Stimulated activated CD4-positive, alpha-beta T cell treated with anti-CD3 and anti-CD28 coated beads, Interleukin-1b, Interleukin-23, amount 100 ng/mL, for 24 hours (primary cell): ENCODE measurements at places on chromosomes 7 and 10.

DNA sequence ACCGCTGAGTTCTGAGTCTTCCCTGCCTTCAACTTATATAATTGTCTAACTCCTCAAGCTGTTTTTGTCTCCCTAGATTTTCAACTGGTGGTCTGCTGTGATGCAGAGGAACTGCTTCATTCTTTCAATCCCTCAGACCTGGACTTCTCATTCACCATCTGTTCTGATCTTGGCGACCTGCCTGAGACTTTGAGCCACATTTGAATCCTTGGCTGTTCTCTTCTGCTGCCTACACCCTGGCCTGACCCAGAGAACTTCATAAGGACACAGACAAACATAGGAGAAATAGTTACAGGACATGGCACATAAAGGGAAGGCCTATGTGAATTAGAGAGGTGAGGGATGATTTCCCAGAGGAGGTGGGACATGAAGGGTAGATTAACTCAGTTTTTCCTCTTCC is 326.7 kb downstream of the PTEN start:
- DNase-seq, result no peak

GRCh38 chr10:101258179-101258885 is 29.1 kb upstream of the LBX1 start:
- no peak for DNase-seq

- no peak for DNase-seq
Measured at GRCh38 chr10:43197834-43198681, 59.8 kb downstream of the CSGALNACT2 start.

- no peak for DNase-seq
Measured at GRCh38 chr7:44331682-44332081, 6.3 kb upstream of the CAMK2B start.

- no peak for DNase-seq
Measured at GRCh38 chr7:149766135-149766675, 7.2 kb downstream of the ZNF467 start.

DNA sequence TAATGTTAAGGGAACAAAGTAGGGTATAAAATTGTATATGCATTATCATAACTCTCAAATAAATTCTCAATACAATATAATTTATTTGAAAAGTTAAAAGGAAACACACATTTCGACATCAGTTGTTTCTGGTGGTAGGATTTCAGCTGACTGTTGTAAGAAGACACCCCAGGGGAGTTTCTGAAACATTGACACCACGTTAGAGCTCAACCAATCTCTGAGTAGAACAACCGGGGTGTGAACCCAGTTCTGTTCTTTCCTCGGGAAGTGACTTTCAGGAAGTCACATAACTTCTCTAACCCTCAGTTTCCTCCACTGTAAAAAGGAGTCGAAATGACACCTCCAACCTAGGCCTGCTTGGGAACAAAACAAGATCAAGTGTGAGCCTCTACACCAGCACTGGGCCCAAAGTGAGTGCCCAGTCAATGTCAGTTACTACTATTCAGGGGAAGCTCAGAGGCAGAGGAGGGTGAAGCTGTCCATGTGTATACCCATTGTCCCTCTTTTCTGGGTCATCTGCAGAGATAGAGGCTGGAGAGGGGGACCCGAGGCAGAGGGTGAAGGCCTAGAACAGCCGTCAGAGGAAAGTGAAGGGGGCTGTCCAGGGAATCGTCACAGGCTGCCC is 67.1 kb downstream of the AOAH start:
- DNase-seq, result no peak

DNA sequence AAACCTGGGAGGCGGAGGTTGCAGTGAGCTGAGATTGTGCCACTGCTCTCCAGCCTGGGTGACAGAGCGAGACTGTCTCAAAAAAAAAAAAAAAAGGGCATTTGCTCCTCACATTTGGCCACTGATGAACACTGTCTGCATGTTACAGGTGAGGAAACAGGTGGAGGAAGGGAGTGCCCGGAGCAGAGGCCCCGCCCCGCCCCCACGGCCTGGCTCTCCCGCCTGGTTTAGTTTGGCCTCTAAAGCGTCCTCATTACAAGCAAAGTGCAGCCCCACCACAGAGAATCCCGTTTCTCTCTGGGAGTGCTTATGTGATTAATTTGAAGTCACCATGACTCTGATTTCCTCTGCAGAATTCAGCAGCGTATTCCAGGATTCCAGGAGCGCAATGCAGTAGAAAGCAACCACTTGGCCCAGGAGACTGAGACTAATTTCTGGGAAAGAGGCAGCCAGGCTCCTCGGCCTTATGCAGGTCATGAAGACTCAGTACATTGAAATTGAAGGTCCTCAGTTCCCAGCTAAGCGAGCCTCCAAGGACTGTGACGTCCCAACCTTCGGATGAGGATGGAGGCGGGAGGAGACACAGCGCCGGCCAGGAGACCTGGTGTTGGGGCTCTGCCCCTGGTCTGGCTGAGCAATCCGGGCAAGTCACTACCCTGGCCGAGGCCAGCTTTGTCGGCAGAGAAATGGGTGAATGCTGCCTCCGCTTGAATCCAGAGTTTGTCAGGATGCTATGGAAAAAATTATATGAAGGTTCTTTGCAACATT is 44.7 kb downstream of the RBM17 start:
- no peak for DNase-seq

- no peak for DNase-seq
Measured at GRCh38 chr7:13949445-13949844, 40.0 kb downstream of the ETV1 start.

- no peak for DNase-seq
Measured at GRCh38 chr10:1133495-1134045, 77.4 kb downstream of the WDR37 start.

DNA sequence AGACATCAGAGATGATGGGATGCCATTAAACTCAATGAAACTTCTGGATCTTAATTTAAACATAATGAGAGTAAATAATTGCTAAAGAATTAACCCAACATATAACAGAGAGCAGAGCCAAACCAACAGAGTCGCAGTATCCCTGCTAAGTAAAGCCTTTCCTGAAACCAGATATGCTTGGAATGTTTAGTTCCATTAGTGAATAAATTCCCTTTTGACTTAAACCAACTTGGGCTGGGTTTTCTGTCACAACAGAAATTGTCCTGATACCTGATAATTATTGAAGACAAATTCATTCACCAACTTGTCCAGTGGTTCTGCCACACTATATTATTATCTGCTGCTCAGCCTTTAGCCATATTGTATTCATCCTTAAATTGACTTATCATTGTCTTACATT is 286.7 kb downstream of the FZD1 start:
- DNase-seq, result no peak

GRCh38 chr10:133324198-133324792 is 12.4 kb downstream of the CALY start:
- no peak for DNase-seq

GRCh38 chr7:127859330-127859729 is 171.9 kb downstream of the LRRC4 start:
- DNase-seq, result no peak

DNA sequence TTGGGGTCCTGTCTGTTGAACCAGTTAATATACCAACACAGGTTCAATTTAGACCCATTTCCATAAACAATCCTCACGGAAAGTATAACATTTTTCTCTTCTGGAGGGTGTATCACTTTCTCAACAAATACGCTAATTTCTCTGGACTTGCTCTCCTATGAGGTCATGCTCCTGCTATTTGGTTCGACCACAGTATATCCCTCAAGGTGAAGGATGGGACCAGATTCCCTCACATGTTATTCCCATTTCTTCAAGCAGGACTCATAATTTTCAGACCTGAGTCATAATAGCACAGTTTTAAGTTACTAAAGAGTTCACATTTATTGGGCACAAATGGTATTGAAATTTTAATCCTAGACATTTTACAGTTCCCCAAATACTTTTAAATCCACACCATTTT is 57.2 kb downstream of the ADAM12 start:
- no peak for DNase-seq

- no peak for DNase-seq
Measured at GRCh38 chr7:117297606-117298005, 25.3 kb downstream of the WNT2 start.

DNA sequence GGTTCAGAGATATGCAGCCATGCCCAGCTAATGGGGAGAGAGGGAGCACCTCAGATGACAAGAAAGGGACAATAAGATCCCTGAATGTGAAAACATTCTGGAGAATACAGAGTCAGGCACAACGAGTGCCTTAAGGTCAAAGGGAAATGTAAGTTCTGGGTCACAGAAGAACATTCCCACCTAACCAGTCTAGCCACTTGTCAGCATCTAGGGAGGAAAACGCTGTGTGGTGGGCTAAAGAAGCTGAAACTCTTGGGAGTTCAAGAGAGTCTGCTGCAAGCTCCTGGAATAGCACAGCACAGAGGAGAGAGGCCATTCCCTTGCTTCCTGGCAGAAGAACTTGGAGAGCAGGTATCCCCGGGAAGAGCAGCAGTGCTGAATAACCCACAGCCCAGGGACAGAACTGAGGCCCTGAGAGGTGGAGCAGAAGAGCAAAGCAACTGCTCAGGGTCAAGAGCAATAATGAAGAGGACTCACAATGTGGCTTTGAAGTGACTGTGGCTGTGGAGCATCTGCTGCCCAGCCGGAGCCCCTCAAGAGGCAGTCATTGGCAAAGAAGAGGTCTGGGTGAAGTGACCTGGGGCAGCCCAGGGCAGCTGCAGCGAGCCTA is 182.3 kb downstream of the NPSR1 start:
- DNase-seq, result no peak

DNA sequence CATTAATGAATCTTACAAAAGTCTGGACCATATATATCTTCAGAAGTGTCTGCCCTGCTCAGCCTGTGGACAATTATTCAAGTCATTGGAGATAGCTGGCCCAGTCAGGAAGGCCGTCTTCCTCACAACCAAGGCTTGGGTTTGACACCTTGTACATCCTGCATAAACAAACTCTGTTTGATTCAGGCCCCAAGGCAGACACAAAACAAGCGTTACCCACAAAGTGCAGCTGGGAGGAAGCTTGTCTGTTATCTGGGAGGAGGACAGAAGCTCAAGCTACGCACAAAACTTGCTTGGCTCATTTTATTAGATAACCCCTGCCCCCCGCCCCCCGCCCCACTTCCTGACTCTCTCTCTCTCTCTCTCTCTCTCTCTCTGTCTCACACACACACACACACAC is 166.9 kb upstream of the WDR11 start:
- no peak for DNase-seq

- DNase-seq, result no peak
Measured at GRCh38 chr7:90239050-90239449, 5.9 kb upstream of the CFAP69 start.

DNA sequence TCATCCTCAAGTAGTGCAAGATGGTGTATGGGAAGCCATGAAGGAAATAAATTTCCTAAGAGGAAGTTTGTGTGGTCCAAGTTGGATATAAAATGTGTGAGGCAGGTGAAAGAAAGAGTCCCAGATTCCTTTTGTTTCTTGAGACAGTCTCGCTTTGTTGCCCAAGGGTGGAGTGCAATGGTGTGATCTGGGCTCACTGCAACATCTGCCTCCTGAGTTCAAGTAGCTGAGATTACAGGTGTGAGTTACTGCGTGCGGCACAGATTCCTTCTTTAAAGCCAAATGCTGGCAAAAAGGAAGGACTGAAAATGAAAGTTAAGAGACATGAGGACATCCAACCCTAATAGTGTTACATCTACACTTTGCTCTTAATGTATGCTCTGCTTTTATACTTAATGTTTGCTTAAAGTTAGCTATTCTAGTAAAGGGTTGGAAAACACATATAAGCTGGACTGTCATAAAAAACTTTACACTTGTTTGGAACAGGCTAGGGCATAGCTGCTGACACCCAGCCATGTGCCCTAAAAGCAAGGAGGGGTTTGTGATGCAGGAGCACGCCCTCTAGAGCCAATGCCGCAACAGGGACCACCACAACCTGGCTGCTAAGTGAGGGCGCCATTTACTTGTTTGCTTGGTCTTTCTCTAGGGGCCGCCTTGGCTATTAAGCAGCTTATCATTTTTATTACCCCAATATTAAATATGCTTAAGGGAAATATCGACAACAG is 34.5 kb downstream of the CLEC2L start:
- no peak for DNase-seq

- DNase-seq, result no peak
Measured at GRCh38 chr7:80496586-80496985, 15.3 kb downstream of the GNAT3 start.

GRCh38 chr10:98316661-98317060 is 48.7 kb upstream of the LOXL4 start:
- no peak for DNase-seq

DNA sequence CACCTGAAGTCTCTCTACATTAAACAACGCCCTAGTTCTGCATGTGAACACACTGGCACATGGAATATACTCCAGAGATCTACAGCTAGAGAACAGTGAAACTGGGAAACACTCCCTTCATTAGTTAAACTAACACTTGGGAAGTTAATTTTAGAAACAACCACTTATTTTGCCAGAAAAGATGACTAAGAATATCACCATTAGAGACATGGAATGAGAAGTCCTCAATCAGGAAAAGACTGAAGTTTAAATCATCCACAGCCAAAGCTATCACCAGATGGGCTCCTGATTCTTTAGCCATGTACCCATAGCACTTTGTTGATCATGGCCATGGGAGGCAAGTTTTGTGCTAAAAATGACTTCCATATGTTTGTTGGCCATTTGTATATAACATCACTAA is 719.5 kb downstream of the KCNMA1 start:
- DNase-seq, result no peak

GRCh38 chr7:10266976-10267375 is 706.7 kb upstream of the PHF14 start:
- DNase-seq, result no peak

- no peak for DNase-seq
Measured at GRCh38 chr10:35635576-35635975, 6.5 kb downstream of the FZD8 start.

DNA sequence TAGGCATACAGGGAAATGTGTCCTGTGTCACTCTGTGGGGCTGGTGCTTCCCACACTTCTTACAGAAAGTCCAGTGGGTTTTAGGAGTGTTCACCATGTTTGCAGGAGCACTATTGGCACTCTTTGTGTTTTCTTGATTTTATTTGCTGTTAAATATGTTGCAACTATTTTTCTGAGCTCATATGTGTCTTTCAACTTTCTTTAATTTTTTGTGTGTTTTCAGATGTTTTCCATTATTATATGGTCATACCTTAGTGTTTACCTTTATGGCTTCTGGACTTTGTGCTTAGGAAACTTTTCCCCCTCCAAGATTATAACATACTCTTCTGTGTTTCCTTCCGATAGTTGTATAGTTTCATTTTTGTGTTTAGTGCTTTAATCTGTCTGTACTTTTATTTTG is 20.8 kb upstream of the NUDCD3 start:
- no peak for DNase-seq

DNA sequence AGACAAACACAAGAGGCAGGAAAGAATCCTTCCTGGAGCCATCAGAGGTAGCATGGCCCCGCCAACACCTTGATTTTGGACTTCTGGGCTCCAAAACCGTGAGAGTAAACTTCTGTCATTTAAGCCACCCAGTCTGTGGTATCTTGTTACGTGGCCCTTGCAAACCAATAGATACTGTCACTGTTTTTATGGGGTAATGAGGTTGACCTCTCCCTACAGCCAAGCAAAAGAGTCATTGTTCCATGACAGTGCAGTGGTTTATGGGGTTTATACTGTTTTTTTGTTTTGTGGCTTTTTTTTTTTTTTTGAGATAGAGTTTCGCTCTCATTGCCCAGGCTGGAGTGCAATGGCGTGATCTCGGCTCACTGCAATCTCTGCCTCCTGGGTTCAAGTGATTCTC is 32.8 kb downstream of the KIAA1549 start:
- DNase-seq, result no peak
